ENCODE measurements at places on chromosomes 12 and 14.

GRCh38 chr12:120262852-120263747 lies 2.4 kb downstream of the PXN start:
- no peak for DNase-seq

- DNase-seq, result no peak
These were observed 1140.0 kb downstream of the TMEM121 start for GRCh38 chr14:106666341-106666740.

GRCh38 chr14:99132821-99133635 lies 139.0 kb downstream of the BCL11B start:
- DNase-seq, result no peak

DNA sequence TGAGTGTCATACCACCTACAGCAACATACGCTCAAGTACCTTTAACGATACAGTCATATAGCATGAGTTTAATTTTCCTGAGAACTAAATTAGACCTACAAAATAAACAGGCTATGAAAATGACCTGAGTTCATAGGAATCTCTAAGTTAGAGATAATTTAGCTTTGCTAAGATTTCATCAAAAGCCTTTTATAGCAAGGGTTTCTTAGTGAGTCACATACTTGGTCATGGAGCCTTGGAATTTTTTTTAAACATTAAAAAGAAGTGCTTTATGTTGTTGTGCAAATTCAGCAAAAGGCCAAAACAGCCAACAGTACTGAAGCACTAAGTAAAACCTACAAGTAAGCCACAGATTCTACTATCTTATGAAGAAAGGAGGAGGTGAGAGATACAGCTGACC lies 93.6 kb upstream of the FERMT2 start:
- DNase-seq, result no peak

DNA sequence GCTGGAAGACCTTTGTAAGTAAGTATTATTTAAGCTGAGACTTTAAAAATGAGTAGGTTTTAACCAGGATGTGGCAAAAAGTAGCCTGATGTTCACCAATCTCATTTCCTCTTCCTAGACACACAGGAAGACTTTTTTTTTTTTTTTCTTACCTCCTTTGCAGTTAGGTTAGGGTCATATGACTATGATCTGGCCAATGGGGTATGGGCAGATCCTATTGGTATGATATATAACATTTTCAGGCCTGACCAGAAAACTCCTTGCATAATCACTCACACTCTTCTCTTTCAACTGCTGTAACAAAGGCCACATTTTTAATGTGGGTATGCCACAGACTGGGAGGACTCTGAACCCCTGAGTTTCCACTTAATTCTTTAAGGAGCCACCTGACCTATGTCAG lies 2.7 kb upstream of the RPS6KA5 start:
- no peak for DNase-seq

GRCh38 chr12:14975457-14975856 lies 2.6 kb downstream of the PDE6H start:
- DNase-seq, result no peak

DNA sequence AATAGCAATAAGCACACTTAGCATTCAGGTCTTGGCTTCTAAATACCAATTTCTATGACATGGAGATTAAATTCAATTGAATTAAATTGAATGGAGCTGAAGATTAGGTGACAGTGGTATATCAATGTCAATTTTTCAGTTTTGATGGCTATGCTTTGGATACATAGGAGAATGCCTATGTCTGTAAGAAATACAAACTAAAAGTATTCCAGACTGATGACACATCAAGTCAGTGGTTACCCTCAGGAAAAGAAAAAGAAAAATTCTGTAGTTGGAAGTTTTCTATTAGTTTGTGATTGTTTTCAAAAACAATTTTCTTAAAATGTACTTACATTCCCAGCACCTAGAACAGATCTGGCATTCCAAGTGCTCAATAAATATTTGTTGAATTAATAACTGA lies 4.9 kb upstream of the DCAF4 start:
- DNase-seq, result no peak

DNA sequence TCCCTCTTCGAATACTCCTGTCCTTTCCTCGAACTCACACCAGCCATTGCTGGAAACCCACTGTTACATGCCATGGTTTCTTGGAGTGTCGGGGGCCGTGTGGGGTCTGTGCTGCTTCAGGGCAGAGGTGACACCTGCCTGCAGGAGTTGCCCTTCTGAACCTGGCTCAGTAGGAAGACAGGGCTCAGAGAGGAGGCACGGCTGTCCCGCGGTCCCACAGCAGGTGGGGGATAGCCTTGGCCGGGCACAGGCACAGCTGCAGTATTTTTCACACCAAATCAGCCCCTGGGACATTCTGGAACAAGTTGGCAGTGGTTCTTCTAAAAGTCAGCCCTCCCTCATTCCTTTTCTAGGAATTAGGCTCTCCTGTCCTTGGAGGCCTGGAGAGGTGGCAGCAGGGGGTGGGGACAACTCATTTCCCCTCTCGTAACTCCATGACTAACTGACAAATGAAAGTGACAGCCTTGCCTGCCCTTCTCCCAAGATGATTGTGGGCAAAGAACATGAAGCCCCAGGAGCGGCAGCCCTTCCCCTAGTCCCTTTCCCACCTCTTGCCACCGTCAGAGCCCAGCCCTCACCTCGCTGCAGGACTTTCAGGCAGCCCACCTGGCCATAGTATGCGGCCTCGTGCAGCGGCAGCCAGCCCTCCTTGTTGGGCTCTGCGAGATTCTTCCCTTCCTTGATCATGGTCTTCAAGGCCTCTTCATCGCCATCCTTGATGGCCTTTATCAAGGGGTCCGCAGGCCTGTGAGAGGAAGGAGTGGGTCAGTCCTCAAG lies 22.4 kb downstream of the ASB2 start:
- no peak for DNase-seq

DNA sequence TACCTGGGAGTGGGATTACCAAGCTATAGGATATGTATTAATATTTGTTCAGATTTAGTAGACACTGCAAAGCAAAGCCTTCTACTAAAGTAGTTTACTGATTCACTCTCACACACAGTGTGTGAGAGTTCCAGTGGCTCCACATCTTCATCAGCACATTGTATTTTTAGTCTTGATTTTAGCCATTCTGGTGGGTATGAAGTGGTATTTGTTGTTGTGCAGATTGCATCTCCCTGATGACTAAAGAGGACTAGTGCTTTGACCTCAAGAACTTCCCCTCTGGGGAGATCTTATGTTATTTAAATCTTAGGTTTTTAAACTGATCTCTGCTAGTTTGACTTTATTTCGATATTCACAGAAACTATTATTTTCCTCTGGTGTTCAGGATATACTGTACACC lies 479.7 kb upstream of the RGS6 start:
- no peak for DNase-seq

GRCh38 chr12:46981622-46982021 lies 97.8 kb upstream of the PCED1B start:
- DNase-seq, result no peak

- DNase-seq, result no peak
These were observed 94.2 kb upstream of the FGD4 start for GRCh38 chr12:32305163-32305562.

- DNase-seq, result no peak
These were observed 1.3 kb upstream of the ASCL1 start for GRCh38 chr12:102955926-102956737.

DNA sequence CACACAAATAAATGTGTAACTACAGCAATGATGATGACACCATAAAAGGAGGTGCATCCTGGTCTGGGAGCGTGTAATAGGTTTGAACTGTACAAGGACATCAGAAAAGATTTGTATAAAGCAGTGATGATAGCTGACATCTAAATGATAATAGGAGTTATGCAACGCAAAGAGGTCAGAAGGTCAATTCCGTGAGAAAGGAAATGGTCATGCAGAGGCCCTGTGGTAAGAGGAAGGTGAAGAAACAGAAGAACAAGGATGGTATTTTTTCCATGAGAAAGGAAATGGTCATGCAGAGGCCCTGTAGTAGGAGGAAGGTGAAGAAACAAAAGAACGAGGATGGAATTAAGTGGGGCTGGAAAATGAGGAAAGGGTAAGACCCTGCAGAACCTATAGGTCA lies 106.7 kb upstream of the TMPO start:
- DNase-seq, result no peak

- no peak for DNase-seq
These were observed 34.1 kb upstream of the OR6J1 start for GRCh38 chr14:22678221-22678620.

GRCh38 chr14:103091041-103091882 lies 3.3 kb upstream of the EXOC3L4 start:
- DNase-seq, result no peak

GRCh38 chr12:27488479-27488878 lies 35.5 kb upstream of the PPFIBP1 start:
- no peak for DNase-seq

DNA sequence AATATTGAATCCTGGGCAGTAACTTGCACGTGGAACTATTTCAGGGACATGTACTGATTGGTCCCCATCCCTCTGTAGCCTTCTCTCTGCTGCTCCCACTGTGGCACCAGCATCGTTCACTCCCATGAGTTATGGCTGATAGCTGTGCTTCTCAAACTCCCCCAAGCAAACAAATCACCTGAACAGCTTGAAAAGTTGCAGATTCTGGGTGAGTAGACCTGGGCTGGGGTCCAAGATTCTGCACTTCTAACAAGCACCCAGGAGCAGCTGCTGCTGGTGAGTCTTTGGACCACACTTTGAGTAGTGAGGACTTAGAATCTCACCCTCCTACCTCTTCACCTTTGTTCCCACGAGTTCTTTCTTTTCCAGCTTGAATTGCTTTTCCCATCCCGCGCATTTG lies 49.4 kb upstream of the ZFP36L1 start:
- no peak for DNase-seq

DNA sequence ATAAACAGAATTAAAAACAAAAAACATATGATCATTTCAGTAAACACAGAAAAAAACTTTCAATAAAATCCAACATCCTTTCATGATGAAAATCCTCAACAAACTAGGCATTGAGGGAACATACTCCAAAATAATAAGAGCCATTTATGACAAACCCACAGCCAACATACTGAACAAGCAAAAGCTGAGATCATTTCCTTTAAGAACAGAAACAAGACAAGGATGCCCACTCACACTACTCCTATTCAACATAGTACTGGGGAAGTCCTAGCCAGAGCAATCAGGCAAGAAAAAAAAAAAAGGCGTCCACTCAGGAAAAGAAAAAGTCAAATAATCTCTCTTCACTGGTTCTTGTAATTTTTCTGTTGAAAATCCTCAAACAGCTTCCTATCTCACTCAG lies 30.1 kb downstream of the MRPL42 start:
- no peak for DNase-seq

- no peak for DNase-seq
These were observed 1.1 kb downstream of the PPFIBP1 start for GRCh38 chr12:27524839-27525753.

DNA sequence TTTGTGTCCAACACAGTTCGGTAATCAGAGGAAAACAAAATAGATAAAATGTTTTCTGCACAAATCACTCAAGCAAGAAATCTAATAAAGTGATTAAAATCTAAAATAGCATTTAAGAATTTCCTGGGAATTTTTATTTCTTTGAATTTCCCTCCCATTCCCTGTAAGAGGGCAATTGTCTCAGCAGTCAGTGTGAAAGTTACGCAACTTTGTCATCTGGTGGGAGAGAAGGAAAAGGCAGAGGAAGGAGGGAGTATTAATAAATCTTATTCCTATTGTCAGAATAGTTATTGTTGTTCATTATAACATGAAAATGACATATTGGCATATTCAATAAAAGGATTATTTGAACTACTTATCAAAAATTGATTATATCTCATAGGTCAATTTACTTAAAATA lies 464.9 kb downstream of the PRKD1 start:
- no peak for DNase-seq

- DNase-seq, result no peak
These were observed 108.4 kb downstream of the C12orf42 start for GRCh38 chr12:103387385-103387784.

GRCh38 chr14:72573725-72574417 lies 320.0 kb downstream of the DPF3 start:
- DNase-seq, result no peak

GRCh38 chr14:101593411-101594238 lies 32.3 kb downstream of the DIO3 start:
- DNase-seq, result no peak

- no peak for DNase-seq
These were observed 247.9 kb upstream of the BTG1 start for GRCh38 chr12:92393504-92393903.

- DNase-seq, result peak; percentile 51
These were observed 24.1 kb upstream of the BCDIN3D start for GRCh38 chr12:49866859-49867569.

DNA sequence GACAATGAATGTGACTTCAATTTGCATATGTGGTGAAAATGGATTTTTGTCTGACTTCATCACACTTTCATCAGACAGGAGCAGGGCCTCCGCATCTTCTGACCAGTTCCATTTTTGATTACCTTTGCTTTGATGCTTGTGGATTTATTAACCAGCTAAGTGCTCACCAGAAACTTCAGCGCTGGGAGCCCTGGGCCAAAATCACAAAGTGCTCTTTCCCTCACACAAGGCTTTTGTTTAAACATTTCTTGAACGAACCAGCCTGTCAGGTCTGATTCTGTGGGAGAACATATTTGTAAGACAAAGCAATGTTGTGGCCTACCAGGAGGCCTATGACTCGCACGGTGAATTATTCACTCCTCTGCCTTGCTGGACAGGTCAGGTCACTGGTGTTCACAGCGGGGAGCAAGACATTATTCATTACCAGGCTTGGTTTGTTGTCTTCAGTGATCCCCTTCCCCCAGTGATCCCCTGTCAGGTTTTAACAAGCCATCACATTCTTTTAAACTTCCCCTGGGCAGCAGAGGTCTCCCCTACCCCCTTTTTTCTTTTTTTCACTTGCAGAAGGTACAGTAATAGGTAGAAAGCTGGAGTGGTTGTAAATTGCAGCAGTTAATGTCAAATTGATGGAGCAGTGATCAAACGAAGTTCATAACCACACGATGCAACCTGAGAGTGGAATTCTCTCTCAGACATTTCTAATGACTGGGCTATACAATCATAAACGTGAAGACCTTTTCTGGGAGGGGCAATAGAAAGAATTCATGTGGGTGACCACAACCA lies 167.5 kb upstream of the PRICKLE1 start:
- no peak for DNase-seq

DNA sequence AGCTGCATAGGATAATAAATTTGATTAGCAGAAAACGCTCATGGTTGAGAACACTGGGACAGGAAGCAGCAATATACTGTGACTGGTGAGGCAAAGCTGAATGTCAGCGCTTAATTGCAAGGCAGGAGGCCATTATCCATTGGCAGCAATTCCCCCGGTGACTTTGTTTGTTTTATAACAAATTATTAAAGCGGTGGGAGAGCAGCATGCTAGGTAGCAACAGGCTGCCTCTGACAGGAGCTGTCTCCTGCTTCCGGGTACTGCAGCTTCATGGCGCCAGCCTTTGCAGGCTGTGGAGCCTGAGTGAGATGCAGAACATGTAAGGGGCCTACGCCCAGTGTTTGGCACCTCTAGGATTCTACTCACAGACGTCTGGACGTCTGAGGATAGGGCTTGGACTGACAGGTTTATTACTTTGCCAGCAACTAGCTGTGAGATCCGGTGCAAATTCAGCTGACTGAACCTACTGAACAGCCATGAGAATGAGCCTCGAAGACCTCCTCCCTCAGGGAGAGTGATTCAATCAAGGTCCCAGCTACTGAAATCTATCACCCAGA lies 82.1 kb upstream of the SSTR1 start:
- no peak for DNase-seq
